ENCODE measurements at places on chromosomes 13 and 19.

DNA sequence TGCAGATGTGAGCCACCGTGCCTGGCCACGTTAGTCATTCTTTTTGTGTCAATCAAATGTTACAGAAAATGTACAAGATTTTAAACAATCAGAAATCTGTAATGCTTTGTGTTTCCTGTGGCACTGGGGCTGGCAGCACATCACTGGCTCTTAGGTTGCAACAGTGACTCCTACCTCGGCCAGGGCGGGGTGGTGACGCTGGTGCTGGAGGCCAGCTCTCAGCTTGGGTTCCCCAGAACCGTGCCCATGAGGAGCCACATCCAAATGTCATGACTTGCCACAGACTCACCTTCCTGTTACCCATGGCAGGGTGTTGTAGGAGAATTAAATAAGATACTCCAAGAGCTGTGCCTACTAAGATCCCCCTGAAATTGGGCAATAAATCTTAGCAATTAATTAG, 161.7 kb downstream of the TEX29 start:
- peak; percentile 22 for DNase-seq

DNA sequence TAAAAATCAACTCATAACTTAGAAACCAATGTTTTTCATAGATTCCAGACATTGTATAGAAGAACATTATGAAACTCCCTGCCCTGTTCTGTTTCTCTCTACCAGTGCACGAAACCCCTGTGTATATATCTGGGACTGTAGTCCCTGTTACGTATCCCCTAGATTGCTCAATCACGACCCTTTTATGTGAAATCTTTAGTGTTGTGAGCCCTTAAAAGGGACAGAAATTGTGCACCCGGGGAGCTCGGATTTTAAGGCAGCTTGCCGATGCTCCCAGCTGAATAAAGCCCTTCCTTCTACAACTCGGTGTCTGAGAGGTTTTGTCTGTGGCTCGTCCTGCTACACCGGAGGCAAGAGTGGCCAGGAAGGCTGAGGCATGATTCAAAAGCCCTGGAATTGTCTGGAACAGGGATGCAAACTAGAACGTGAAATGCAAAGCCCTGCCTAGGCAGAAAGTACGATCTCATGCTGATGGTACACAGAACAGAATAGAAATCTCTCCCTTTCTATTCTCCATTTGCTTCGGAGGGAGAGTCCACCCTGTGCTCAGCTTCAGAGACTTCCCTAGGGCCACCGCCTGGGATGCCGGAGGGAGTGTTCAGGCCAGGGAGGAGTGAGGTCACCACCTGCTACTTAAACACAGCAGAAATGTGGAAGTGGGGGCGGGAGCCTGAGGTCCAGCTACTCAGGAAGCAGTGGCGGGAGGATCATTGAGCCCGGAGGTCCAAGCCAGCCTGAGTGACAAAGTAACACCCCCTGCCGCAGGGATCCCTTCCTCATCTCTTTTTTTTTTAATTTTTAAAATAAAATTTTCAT, 758 bp upstream of the ZNF888 start:
- DNase-seq = no peak

GRCh38 chr13:33694546-33694945, 123.4 kb upstream of the RFC3 start:
- DNase-seq = no peak

GRCh38 chr13:40589285-40590109, 76.9 kb downstream of the FOXO1 start:
- no peak for DNase-seq

DNA sequence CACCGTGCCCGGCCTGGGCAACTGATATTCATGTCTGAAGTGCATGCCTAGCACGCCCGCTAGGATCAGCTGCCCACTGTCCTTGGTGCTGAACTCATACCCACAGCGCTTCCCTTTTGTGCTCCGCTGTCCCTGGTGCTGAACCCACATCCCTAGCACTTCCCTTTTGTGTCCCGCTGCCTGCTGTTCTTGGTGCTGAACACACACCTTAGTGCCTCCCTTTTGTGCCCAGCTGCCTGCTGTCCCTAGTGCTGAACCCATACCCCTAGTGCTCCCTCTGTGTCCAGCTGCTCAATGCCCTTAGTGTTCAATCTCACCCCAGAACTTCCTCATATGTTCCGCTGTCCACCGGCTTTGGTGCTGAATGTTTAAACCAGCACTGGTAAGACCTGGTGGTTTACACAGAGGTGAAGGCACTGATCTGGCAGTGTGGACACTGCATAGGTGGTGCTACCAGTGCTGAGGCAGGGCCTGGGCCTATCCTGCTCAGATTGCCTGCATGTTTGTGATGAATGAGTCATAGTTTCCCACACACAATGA, 26.3 kb upstream of the SIGLEC11 start:
- peak; percentile 77 for DNase-seq

DNA sequence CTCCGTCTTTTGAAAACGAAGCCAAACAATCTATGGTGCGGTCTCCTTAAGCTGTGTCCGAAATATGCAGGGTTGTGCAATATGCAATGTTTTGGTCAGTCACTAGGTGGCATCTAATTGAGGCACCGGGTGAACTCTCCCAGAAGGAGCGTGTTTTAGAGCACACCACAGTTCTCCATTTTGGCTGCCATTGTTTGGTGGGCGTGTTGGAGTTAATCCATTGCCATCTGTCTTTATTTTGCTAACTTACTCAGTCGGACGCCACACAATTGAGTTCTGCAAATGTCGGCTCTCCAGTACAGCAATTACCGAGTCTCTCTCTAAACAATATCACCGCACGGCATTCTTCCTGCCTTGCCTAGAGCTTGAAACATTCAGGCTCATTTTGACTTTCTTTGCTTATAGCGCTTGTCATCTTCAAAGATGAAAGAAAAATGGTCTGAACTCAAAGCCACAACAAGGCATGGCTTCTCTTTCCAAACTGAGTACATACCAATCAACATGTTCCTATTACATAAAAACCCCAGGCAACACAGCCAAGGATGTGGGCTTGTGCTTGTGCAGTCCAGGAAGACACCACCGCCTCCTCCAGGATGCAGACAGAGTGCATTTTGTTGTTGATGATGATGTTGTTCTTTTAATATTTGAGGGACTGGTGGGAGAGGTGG, 182.0 kb upstream of the SERP2 start:
- DNase-seq = peak; percentile 56

- DNase-seq = no peak
Measured at GRCh38 chr13:91248249-91248648, 99.2 kb upstream of the MIR17HG start.

GRCh38 chr13:57925250-57925649, 293.7 kb downstream of the PCDH17 start:
- DNase-seq = no peak
